Memory B cell (primary cell): ENCODE measurements at places on chromosomes 12 and 14.

DNA sequence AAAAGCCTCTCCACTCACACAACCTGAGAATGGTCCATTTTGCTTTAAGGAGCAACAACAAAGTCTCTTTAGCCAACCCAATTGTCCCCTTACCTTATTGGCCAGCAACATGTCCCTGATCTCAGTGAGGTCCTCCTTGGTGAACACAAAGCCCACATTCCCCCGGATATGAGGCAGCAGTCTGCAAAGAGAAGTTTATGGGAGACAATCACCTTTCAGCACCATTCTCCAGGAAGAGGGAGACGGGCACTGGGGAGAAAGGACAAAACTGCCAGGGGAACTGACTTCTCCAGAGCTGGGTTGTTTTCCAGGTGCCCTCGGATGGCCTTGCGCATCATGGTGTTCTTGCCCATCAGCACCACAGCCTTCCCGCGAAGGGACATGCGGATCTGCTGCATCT, 1.9 kb downstream of the RPLP0 start:
- no peak for DNase-seq

DNA sequence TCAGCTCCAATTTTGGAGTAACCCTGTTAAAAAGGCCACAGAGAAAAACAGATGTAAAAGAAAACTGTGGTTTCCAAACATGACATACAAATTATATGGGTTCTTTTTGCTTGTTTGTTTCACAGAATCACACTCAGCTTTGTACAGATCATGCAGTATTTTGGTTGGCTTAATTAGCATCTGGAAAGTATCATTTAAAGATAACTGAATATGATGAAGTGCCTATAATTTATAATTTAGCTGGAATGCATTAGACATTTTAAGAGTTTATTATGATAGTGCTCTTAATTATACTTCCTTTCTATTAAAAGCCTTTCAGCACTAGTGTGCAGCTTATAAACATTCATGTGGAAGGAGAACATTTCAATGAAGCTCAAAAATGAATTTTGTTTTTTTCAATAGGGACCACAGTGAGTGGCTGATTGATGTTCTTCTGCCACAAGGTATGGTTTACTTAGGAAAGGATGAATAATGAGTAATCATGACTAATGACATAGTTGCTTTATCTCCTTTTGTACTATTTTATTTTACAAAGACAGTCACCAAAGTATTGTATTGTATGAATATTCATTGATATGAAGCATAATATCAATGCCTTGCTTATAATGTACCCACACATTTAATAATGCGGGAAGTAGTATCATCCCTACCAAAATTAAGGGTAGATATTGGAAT, 98.3 kb downstream of the UNC79 start:
- DNase-seq: no peak

- DNase-seq: no peak
Measured at GRCh38 chr12:94676922-94677321, 26.6 kb upstream of the TMCC3 start.

DNA sequence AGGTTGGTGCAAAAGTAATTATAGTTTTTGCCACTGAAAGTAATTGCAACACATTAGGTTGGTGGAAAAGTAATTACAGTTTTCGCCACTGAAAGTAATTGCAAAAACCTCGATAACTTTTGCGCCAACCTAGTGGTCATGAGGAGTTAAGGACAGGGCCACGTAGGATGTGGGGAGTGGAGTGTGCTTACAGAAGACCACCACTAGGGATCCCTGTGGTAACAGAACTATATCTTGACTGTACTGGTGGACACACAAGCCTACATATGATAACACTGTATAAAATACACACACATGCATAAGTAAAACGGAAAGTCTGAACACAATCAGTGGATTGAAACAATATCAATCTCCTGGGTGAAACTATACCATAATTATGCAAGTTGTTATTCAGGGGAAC, 187.4 kb upstream of the ABCD2 start:
- DNase-seq: no peak

- no peak for DNase-seq
Measured at GRCh38 chr14:99524804-99525698, 43.8 kb downstream of the CCNK start.

DNA sequence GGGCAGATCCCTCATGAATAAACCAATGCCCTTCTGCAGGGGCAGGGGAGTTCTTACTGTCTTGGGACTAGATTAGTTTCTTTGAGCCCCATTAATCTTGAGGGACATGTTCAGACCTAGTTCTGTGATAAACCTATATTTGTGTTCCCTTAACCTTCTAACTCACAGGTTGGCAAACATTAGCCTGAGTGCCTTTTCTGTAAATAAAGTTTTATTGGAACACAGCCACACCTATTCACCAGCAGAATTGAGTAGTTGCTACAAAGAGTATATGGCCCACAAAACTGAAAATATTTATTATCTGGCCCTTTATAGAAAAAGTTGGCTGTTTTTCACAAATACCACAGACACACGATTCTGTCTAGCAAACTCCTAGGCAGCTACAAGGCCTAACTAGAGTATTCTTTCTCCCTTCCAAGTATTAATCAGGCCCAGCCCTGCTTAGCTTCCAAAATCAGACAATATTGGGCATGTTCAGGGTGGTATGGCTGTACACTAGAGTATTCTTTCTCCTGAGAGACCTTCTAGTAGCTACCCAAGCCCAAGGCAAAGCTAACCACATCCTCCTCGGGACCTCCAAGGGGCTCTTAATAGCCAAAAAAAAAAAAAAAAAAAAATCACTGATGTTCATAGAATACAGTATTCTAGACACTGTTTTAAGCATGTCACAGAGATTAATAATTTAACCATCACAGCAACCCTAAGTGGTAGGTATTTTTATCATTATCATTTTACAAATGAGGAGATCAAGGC, 199.3 kb upstream of the PWP1 start:
- DNase-seq: no peak

GRCh38 chr12:110860833-110861296, 14.1 kb downstream of the CCDC63 start:
- DNase-seq: no peak

GRCh38 chr12:204261-204678, 9.7 kb downstream of the SLC6A12 start:
- DNase-seq: no peak

DNA sequence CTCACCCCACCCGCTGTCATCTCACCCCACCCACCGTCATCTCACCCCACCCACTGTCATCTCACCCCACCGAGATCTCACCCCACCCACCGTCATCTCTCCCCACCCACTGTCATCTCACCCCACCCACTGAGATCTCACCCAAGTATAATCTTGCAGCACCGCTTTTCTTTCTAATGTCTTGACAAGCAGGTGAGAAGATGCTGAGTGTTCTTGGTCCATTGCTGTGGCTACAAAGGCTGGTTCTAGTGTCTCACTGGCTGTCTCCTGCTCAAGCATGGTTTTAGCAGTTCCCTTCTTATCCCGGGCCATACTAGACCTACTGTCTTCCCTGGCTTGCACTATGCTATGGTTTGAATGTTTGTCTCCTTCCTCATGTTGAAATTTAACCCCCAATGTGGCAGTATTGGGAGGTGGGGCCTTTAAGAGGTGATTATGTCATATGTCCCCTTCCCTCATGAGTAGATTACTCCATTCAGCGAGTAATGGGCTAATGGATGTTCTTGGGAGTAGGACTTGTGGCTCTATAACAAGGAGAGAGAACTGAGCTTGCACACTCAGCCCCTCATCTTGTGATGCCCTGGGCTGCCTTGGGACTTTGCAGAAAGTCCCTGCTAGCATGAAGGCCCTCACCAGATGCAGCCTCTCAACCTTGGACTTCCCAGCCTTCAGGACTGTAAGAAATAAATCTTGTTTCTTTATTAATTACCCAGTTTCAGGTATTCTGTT, 47.7 kb upstream of the PPP2R5C start:
- DNase-seq: no peak

- no peak for DNase-seq
Measured at GRCh38 chr12:73892201-73892600, 645.4 kb upstream of the ATXN7L3B start.

DNA sequence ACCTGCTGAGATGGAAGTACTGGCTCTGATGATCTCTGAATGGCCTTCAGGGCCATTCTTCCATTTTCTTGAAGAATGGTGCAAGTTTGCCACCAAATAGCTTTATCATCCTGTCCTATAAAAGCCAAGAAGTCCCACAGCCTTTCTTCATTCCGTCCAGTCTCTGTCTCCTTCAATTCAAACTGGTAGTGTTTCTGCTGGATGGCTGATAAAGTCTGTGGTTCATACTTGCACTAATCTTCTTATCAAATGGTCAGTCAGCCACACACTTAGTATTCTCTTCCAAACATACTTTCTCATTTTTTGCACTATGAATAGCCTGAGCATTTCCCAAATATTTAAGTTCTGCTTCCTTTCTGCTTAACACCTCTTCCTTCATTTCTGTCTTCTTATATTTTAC, 39.4 kb upstream of the BEGAIN start:
- DNase-seq: no peak

- DNase-seq: no peak
Measured at GRCh38 chr12:129903092-129903945, 506 bp downstream of the TMEM132D start.

DNA sequence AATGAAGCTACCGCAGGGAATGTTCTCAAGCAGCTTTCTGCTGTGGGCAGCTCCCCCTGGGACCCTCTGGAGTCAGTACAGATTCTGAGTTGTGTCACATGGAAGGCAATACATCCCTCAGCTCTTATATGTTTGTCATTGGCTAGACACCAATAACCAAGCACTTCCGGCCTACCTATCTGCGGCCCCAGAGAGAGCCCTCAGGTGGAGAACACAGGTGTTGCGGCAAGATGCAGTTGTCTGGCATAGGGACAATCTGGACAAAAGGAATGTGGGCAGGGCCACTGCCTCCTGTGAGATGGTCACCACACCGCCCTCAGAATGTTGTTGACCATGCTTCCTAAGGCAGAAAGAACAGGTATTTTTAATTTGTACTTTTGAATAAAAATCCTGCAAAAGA, 118.7 kb downstream of the BRMS1L start:
- DNase-seq: no peak

GRCh38 chr12:120914794-120915193, 10.6 kb upstream of the SPPL3 start:
- DNase-seq: no peak

GRCh38 chr14:51283402-51284085, 43.5 kb downstream of the TMX1 start:
- DNase-seq: peak; percentile 18

DNA sequence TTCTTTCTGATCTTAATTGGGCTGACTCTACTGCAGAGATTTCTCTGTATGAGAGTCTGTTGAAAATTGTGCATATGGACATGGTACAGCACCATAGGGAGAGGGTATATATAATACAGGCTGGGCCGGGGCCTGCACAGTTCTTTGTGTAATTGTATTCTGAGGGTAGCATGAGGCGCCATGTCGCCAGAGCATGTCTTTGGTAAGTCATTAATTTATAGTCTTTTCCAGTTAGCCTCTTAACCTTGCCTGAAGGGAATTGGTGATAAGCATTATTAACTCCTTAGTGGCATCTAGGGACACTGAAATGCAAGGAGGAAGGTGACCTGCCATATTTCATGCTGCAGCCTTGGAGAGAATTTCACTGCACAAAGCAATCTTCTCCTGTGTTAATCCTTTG, 569.9 kb downstream of the TMTC2 start:
- no peak for DNase-seq

DNA sequence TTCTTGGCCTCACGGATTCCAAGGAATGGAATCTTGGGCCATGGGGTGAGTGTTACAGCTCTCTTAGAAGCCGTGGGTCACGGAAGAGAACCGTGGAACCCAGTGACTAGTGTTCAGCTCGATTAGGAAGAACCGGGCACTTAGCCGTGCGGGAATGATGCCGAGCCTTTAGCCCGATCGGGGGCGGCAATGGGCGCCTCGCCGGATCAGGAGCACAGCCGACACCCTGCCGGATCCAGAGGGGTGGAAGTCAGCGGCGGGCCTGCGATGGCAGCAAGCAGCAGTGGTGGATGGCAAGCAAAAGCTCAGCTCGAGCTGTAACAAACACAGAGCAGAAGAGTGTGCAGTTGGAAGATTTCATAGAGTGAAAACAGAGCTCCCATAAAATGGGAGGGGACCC, 21.1 kb upstream of the ULK1 start:
- no peak for DNase-seq

- no peak for DNase-seq
Measured at GRCh38 chr12:26268841-26269561, 73.6 kb downstream of the SSPN start.

DNA sequence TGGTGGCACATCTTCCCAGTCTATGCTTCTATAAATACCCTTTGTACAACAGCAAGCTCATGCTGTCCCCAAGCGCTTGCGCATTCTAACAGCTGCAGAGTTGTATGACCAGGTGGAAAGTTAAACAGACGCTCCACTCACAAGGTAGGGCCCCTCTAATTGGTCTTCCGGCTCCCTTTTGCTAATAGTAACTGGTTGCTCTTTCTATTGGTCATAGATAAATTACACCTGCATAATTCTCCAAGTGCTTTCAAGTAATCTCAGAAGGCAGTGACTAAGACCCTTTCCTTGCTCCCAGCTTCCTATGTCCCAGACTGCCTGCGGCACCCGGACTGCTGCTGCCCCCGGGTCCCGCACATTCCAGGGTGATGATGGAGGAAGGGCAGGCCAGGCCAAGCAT, 6.1 kb upstream of the TSPAN9 start:
- no peak for DNase-seq

- DNase-seq: no peak
Measured at GRCh38 chr12:130357241-130357640, 19.6 kb downstream of the PIWIL1 start.

GRCh38 chr14:64186231-64187129, 107.7 kb downstream of the ESR2 start:
- DNase-seq: no peak

GRCh38 chr12:49041036-49041880, 19.3 kb downstream of the KMT2D start:
- DNase-seq: no peak

DNA sequence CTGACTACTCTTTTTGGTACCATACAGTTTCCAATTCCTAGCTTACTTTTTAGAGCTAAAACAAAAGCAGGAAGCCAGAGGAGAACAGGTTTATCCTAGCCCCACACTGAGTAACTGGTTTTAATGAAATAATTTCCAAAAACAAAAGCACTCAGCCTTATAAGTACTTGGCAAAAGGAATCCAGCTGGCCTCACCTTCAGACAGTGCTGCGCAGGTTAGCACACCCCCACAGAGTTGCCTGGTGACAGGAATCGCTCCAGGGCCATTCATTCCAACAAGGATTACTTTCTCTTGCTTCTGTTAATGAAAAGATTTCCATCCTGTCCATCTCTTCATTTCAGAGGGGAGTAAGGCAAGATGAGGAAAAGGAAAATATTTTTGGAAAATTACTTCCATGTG, 84.6 kb downstream of the SCFD1 start:
- no peak for DNase-seq

- DNase-seq: no peak
Measured at GRCh38 chr12:79073506-79073905, 208.9 kb downstream of the SYT1 start.
